Liver (tissue), 10 donors: ENCODE measurements at places on chromosomes 2 and 18. TPM values are rescaled to one million over a fixed set of nuclear protein-coding genes. Genes with fewer than 3 reads are reported as not detected.

Gene ALKAL2
- polyA plus RNA-seq = 3.1 TPM

Gene COBLL1
- 23.2 TPM for polyA plus RNA-seq

Gene CFAP210
- polyA plus RNA-seq = 0.42 TPM

Gene NPPC
- polyA plus RNA-seq = not detected

Gene SPC25
- polyA plus RNA-seq = 2.1 TPM

Gene MC4R
- polyA plus RNA-seq = not detected

Gene UNC80
- 0.02 TPM for polyA plus RNA-seq

Gene COL3A1
- 80.2 TPM for polyA plus RNA-seq

Gene RAPGEF4
- polyA plus RNA-seq = 7.5 TPM

Gene RUFY4
- 0.08 TPM for polyA plus RNA-seq
